ENCODE measurements at places on chromosomes 6 and 20.

- DNase-seq = no peak
These were observed 8.9 kb downstream of the MANBAL start for GRCh38 chr20:37298190-37298939.

DNA sequence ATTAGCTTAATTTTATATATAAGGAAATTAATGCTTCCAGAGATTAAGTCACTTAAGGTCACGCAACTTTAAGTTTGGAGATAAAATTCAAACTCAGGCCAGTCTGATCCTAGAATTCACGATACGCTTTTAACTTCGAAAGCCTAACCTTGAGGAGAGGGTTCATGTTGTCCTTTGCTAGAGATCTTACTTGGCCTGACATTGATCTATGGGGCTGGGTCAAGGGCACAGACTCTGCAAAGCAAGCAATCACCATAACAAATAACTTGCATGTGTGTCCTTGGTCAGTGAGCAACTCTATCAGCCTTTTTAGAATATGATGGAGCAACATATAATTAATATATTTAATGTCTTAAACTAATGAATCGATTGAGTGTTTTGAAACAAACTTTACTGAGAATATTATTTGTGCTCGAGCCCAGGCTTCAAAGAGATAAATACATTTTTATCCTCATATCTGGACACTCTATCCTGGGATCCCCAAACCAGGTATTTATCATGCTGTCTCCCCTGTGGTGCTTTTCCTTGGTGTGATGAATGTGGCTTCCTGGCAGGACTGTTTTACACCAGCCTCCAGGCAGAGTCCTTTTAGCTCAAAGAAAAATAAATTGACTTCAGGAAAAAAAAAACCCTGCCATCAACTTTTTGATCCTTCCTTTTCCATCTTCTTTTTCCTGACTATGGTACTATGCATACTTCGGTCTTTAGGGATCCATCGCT, 29.1 kb downstream of the RPS12 start:
- no peak for DNase-seq

DNA sequence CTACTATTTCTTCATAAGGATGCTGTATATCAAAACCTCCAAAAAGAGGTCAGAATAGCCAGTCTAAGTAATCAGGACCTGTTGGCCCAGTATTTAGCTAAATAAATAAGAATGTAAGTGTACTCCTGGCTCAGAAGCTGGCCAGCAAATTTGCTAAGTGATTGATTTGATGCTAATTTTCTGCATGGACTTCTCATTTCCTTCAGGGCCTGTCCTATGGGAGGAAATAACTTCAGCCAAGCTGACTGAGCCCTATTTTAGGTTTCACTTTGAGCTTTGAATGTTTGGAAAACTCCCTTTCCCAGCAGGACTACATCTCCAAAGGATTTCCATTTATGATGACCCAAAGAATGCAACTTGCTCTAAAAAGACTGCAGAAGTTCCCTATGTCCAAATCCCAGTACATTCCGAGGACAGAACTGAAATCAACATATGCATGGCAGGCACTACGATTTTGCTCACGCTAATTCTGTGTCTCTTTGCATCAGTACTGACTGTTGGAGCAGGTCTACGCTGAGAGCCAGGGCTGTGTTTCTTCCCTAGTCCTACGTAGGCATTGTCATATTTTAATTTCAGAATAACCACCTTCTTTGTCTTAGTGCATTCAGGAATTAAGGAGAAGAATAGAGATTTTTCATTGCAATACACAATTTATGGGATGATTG, 441.4 kb upstream of the PLCB4 start:
- no peak for DNase-seq

- DNase-seq = no peak
These were observed 23.3 kb downstream of the HSF2 start for GRCh38 chr6:122422614-122423267.

DNA sequence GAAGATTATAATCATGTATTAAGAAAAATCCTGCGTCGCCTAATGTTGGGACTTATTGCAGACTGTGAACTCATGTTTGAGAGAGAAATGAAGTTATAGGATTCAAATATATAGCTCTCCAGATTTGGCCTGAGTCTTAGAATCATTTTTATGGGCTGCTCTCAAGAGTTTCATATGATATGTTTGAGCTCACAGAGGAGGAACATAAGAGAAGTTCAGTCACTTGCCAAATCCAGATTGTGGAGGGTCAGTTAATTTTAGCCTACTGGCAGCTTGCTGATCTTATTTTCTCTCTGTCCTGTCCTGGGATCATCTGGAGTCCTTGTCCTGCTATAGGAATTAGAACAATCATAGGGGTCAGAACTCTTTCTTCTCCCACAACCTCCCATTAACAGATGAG, 186.1 kb upstream of the SUPT3H start:
- DNase-seq = no peak

- no peak for DNase-seq
These were observed 497.3 kb downstream of the PRKN start for GRCh38 chr6:162230147-162230752.

DNA sequence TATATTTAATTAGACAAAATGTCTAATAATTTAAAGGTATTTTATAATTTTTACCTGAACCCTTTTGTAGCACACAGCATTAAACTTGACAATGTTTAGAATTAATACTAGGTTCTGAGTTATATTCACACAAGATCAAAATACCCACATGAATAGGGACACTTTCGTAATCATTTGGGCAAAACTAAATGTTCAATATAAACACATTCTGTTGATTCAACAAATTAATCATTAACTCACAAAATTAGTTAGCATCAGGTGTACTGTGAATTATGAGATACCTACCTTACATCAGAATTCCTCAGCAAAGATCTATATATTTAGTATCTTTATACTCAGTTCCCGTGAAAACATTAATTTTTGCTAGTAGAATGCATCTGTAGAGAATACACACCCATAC, 481.5 kb upstream of the MANEA start:
- no peak for DNase-seq

- DNase-seq = no peak
These were observed 62.1 kb upstream of the ADGRB3 start for GRCh38 chr6:68572975-68573374.

Data from NCI-H1105 treated with DMSO at 0.1 percent for 48 hours (cell line).